DMS79 (cell line): ENCODE measurements at places on chromosomes 4 and X.

- DNase-seq = no peak
Measured at GRCh38 chr4:180564026-180564425, 1679.2 kb upstream of the TENM3 start.

DNA sequence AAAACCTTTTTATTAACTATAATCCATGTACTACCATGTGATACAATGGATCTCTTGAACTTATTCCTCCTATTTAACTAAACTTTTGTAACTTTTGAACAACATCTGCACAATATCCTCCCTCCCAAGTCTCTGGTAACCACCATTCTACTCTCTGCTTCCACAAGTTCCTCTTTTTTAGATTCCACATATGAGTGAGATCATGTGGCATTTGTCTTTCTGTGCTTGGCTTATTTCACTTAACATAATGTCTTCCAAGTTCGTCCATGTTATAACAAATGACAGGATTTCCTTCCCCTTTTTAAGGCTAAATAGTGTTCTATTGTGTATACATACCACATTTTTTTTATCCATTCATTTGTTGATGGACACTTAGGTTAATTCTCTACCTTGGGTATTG, 28.1 kb downstream of the DCAF8L1 start:
- no peak for DNase-seq

GRCh38 chrX:114127411-114128025, 456.4 kb upstream of the HTR2C start:
- no peak for DNase-seq

- DNase-seq = no peak
Measured at GRCh38 chr4:147303873-147304229, 177.0 kb upstream of the EDNRA start.

DNA sequence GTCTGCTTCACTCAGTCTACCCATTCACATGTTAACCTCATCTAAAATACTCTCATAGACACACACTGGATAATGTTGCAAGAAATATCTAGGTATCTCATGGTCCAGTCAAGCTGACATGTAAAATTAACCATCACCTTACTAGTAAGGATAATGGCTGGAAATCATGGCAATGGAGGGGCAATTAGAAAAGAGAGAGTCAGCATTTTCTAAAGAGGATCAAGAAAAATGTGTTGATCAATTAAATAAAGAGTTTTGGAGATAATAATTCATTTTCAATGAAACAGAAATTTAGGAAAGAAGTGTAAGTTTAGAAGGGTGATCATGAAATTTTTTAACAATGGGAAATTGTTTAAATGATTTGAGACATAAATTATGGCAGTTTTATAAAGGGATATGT, 1914.1 kb upstream of the IGFBP7 start:
- DNase-seq = no peak

- DNase-seq = no peak
Measured at GRCh38 chr4:125917559-125917958, 602.8 kb downstream of the FAT4 start.

- no peak for DNase-seq
Measured at GRCh38 chr4:157887316-157887715, 285.5 kb downstream of the GASK1B start.

- DNase-seq = no peak
Measured at GRCh38 chrX:47649781-47650163, 591 bp downstream of the ELK1 start.

DNA sequence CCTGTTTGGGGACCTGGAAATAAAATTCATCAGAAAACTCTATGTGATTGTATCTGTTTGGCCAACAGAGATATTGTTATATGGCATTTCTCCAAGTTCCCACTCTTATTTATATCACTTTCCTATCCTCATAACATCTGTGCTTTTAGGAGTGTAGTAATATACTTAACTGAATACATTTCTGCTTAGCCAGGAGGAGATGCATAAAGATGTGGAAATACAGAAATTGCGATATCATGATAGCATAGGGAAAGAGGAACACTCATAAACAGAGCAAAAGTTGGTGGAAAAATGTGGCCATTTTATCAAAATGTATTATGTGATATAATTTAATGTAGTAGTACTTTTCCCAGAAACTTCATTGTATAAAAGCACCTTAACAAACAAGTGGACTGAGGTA, 46.1 kb upstream of the TSPAN7 start:
- DNase-seq = no peak

DNA sequence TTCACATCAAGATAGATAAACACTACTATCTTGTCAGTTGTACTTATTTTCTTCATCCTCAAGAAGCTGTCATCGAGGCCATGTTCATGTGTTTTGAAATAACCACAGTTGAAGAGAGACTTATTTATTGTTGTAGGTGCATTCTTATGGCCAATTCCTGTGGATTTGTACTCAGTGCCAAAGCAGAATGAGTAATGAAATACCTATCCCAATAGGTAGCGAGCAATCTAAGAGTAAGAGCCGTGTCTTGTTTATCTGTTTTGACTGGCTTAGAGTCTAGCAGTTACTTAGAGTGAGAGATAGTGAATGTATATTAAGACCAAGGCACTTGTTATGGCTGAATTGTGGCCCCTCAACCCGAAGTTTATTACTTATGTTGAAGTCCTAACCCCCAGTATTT, 631.0 kb upstream of the SPANXN1 start:
- DNase-seq = no peak

DNA sequence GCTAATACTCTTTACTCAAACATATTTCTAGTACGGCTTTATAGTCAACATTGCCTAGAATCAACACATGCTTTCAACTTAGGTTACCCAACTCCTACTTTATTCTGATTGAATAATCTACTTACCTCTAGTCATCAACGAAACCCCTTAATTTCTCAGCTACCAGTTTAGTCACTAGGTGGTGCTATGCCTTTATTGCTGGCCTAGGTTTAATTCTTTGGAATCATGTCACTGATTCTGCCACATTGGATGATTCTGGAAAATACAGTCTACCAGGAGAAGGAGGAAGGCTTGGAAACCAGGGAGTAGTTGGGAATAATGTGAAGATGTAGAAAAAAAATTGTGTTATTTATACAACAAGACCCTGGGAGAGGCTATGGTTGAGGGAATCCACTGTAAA, 167.7 kb downstream of the DCAF12L2 start:
- no peak for DNase-seq

DNA sequence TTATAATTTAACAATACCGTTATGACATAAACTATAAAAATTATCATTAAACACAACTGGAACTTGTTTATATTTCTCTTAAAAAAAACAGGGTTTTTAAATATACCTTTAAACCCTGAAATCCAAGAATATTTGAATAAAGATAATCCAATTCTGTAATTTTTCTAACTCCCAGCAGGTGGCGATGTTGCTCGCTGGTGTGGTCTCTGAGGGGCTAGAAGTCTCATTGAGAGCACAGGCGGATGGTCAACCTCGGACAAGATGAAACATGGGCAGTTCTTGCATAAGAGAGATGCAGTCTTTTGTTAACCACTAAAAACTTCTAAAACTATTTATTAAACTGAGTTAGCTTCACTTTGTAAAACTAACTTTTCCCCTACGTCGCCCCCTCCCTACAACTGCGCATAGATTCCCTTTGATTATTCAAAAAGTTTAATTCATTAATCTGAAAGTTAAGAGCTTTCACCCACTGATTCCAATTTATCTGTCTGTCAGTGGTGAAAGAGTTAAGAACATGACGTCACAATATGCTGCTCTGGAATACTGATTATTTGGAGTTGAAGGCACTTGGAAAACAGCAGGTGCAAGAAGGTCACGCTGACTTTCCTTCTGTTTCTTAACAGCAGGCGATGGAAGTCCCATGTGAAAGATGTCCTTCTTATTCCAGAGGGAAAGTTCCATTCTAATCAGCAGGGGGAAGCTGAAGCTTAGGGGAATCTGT, 29.5 kb downstream of the DMP1 start:
- DNase-seq = no peak

DNA sequence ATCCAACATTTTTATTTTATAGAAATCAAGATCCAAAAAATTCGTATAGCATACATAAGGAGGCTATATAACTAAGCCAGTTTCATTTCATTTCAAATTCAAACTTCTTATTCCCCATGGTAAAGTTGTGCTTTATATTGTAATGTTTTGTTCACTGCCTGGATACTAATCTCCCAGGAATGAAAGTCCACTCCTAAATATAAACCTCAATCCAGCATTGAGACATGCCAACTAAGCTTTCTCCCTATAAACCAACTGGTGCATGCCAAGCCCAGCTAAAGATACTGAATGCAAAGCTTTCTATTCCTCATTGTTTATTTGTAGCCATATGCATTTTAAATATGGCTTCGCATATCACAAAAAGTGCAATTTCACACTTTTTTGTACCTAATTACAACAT, 63.8 kb upstream of the INPP4B start:
- DNase-seq = no peak

DNA sequence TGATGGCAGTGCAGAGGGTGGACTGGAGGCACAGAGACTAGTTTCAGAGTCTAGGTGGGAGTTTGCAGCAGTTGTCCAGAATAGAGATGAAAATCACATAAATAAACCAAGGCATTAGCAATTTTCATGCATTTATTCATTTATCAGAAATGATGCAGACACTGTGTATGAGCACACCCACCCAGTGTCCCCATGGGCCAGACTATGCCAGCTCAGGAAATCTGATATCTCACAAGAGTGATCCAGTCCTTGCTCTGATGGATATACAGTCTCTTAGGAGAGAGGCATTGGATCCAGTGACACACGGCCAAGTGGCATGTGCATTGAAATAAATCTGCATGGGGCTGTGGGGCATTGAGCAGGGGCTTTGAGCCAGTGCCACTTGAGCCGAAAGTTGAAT, 228.2 kb downstream of the FRMPD4 start:
- no peak for DNase-seq

- DNase-seq = no peak
Measured at GRCh38 chrX:17842769-17843525, 18.2 kb downstream of the RAI2 start.

- DNase-seq = no peak
Measured at GRCh38 chr4:167893531-167893930, 198.8 kb upstream of the ANXA10 start.

GRCh38 chrX:125378205-125378604, 58.5 kb downstream of the TEX13C start:
- DNase-seq = no peak
